Stimulated activated CD8-positive, alpha-beta memory T cell treated with anti-CD3 and anti-CD28 coated beads, Interleukin-7, amount 100 ng/mL, for 1 hour (primary cell): ENCODE measurements at places on chromosomes 6 and 20.

DNA sequence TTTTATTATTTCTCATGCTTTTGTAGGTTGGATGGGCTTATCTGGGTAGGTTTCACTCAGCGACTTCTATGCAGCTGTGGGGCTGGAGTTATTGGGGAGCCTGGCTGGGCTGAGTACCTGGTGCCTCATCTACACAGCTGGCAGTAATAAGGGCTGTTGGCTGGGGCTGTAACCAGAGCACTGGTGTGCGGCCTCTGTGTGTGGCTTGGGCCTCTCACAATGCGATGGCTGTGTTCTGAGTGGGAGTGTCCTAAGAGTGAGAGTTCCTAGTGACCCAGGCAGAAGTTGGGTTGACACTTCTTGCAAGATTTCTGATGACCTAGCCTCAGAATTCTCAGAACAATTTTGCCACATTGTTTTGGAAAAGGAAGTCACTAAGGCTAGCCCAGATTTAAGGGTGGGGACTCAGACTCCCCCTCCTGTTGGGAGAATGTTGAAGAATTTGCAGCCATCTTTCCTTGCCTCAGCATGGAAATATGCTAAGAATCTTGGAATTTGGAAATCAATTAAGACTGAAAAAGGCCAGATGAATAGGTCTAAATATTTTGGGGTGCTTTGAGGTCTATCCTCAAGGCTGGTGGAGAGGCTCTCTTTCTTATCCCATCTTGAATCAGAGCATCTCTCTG lies 158.8 kb downstream of the SCP2D1 start:
- DNase-seq, result no peak

DNA sequence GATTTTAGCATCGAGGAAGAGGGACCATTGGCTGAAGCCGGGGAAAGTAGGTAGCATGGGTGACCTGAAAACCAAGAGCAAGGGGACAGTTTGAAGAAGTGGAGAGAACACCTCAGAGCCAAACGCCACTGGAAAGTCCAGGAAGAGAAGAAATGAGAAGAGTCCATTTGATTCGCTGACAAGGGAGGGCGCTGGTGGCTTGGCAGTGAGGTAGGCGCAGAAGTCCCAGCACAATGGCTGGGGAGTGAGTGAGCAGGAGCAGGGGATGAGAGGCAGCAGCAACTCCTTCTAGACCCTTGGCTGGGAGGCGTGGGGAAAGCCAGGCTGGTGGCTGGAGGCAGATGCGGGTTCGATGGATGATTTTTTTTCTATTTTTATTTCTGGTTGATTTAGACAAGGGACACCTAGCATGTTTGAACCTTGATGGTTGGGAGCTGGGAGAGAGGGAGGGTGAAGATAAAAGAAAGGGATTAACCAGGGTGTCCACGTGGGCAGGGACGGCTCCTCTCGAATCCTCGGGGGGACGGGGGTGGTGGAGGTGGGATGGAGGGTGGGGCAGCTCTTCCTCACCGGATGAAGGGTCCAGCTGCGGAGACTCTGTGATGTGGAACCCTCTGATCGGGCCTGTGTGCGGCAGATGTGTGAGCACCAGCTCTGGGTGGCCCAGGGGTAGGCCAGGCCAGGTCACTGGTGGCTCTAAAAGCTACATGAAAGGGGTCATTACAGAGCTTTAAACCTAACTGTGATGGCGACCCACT lies 164.2 kb downstream of the NFATC2 start:
- no peak for DNase-seq

GRCh38 chr6:46410334-46410953 lies 80.8 kb downstream of the RCAN2 start:
- DNase-seq, result no peak

DNA sequence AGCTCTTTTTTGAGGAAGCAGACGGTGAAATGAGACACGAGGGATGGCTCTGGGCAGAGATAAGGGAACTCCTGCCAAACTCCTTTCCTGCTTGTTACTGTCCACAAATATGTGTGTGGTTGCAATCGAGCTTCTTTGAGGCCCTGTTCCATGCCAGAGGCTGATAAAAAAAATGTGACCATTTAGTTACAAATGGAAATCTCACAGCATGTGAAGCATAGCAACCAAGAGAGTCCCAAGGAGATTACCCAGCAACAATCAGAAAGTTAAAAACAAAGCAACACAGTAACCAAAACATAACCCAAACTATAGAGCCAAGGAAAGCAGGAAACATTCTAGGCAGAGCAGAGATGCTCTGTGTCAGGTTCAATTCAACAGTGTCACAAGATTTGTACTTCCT lies 35.4 kb upstream of the HMGN3 start:
- no peak for DNase-seq

DNA sequence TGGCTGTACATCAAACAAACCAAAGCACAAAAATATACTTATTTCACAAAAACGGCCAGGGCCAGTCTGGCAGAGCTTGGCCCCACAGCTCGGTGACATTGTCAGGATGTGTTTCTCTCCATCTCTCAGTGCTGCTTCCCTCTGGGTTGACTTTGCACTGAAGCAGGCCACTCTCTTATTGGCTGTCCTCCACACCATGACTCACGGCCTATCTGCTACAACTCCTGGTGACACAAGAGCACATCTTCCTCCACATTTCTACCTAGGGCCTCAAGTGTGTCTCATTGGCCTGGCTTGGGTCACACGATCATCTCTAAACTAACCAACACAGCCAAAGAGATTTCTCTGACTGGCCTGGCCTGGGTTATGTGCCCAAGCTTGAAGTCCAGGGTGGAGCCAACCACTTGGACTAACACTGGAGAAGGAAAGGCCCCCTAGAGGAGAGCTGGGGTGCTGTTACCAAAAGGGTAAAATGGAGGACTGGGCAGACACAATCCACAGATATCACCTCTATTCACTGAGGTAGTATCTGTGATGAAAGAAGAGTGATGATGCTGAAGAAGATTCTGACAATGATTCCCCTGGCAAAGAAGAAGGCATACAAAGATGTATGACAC lies 159.8 kb upstream of the TSHZ2 start:
- no peak for DNase-seq

- no peak for DNase-seq
Observed at GRCh38 chr20:49543071-49543857, 24.7 kb downstream of the PTGIS start.

GRCh38 chr20:32441638-32442037 lies 83.5 kb downstream of the ASXL1 start:
- DNase-seq, result no peak

DNA sequence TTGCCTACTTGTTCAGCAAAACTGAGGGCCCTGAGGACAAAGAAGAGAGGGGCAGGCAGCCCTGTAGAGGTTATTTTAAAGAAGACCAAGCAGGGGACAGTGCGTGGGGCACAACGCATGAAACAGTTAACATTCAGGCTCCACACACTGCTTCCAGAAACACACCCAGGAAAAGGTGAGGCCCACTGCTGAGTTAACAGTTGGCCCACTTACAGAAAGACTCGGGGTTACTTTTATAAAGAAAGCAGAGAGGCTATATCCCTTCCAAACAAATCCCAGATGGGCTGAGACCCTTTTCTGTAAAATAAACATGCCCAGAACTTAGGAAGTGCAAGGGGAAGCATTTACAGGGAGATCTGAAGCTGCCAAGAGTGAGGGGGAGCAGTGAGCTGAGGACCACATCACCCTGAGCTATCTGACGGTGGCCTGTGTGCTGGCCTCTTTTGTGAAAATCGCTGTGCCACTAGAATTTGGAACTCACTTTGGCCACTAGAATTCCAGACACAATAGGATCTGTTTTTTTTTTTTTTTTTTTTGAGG lies 49.8 kb upstream of the SSTR4 start:
- DNase-seq, result no peak
